ENCODE measurements at places on chromosomes 3 and 15.
A peak's percentile ranks its signal among the peaks of the same experiment; 100 is the strongest.

DNA sequence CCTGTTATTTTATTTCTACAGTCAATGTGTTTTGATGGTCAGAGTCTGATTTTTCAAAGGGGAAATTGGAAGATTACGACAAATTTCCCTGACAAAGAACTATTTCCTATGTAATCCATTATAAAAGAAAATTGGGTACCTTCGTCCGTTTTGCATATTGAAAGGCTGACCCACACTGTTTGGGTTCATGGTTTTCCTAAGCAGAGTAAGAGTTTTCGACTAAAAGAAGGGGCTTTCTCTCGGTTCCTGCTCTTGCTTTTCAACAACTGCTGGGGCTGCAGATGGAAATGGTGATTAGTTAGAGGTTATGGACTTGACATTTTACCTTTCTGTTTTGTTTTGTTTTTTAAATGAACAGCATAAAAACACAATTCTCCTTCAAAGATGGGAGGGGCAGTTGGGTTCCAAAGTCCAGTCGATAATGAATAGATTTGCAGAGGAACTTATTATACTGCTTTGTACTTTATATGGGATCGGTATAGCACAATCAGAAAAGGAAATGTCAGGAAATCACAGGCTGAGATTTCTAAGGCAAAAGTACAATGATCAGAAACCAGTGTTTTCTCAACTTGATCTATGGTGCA is 978 bp downstream of the KCNMB2 start:
- no peak for DNase-seq

DNA sequence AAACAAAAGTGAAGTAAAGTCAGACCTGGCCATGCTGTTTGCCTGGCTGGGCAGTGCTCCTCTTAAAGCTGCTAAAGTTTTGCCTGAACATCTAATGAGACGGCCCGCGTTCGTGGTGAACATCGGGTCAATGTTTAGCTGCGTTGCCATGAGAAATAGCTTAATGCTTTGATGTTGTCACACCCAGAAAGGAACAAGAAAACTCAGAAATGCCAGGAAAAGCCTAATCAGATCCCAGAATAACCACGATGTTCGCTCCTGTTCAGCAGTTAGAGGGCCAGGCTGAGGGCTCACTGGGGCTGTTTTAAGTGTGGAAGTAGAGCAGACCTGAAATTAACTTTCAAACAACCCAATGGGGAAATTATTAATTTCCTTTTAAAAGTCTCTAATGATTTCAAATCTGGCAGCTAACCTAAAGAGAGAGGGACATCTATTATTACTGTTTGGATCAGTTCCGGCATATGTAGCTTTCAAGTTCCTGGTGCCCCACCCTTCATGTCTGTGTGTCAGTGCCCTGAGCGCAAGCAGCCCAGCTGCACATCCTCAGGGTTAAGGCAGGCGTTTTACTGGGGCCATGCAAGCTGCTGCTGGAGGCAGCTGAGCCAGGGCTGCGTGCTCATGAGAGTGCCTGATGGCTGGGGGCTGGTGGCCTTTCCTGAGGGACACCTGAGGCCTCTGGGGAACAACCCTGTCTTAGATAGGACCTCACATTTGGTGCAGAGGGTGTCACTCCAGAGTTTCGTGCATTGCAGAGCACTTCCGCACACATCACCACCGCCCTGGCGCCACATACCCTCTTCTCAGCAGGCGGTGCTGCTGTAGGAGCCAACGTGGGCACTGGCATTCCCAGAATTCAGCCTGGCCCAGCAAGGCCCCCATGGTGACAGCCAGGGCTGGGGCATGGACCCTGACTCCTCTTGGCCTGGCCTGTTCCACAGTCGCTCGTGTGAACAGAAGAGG is 76.6 kb downstream of the LRRK1 start:
- DNase-seq: no peak

- DNase-seq: no peak
These were observed 110.9 kb downstream of the IGF1R start for GRCh38 chr15:98759277-98759676.

GRCh38 chr3:70849911-70850699 is 537.7 kb upstream of the MDFIC2 start:
- no peak for DNase-seq

GRCh38 chr3:153714588-153715290 is 406.5 kb upstream of the ARHGEF26 start:
- DNase-seq: no peak

- DNase-seq: no peak
These were observed 503.5 kb downstream of the FGF12 start for GRCh38 chr3:192223815-192224214.

- no peak for DNase-seq
These were observed 783.3 kb upstream of the ARRDC4 start for GRCh38 chr15:97177151-97177577.

DNA sequence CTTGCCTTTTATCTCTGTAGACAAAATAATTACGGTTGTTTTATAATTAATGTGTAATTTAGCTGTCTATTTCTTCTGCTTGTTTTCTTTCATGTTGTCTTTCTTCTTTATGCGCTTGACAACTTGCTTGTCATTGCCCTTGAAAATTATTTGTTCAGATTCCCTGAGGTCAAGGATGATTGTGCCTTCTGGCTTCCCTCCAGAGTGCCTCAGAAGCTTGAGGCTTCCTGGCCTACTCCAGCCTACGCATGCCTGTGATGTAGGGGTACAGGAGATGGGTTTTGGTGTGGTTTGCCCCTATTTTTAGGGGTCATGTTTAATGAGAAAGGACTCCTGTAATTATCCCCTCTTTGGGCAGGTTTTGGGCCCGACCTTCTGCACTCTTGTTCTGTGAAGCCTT is 231.5 kb downstream of the SV2B start:
- DNase-seq: no peak

DNA sequence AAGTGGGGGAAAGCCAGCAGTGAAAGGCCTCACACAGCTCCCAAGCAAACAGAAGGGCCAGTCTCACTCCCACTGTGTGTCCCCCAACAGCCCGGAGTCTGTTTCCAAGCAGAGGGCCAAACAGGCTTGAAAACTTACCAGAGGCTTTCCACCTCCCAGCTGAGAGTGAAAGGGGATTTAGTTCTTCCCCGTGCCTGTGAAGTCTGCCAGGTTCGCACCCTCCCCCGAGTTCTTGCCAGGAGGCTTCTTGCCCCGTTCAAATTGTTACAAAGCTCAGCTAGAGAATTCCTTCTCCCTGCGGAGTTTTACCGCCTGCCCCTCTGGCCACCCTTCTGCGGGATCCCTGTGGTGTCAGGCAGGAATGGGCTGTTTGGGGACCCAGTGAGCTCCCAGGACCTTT is 68.0 kb upstream of the WNT7A start:
- no peak for DNase-seq

GRCh38 chr15:55742498-55742926 is 440 bp downstream of the PRTG start:
- no peak for DNase-seq

DNA sequence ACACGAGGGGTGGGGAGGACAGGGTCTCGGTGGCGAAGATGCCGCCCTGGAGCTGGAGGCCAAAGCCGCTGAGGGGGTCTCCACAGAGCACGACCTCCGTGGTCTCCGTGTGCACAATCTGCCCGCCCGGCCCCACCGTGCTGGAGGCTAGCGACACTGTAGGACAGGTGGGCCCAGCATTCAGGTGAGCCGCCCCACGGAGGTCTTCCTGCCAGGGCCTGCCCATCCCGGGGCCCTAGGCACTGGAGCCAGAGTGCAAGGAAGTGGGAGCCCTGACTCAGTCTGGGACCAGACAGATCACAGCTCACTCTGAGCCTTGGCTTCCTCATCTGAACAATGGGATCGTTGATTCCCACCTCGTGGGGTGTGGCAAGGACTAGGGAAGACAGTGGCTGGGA is 25.8 kb downstream of the GRIP2 start:
- DNase-seq: no peak

GRCh38 chr15:99752556-99752955 is 19.3 kb upstream of the LYSMD4 start:
- DNase-seq: no peak

GRCh38 chr15:68614286-68615035 is 35.7 kb downstream of the CORO2B start:
- DNase-seq: peak; percentile 96

- no peak for DNase-seq
These were observed 94.0 kb downstream of the GTPBP8 start for GRCh38 chr3:113084777-113085176.

GRCh38 chr3:167773584-167773983 is 38.1 kb downstream of the SERPINI1 start:
- no peak for DNase-seq

DNA sequence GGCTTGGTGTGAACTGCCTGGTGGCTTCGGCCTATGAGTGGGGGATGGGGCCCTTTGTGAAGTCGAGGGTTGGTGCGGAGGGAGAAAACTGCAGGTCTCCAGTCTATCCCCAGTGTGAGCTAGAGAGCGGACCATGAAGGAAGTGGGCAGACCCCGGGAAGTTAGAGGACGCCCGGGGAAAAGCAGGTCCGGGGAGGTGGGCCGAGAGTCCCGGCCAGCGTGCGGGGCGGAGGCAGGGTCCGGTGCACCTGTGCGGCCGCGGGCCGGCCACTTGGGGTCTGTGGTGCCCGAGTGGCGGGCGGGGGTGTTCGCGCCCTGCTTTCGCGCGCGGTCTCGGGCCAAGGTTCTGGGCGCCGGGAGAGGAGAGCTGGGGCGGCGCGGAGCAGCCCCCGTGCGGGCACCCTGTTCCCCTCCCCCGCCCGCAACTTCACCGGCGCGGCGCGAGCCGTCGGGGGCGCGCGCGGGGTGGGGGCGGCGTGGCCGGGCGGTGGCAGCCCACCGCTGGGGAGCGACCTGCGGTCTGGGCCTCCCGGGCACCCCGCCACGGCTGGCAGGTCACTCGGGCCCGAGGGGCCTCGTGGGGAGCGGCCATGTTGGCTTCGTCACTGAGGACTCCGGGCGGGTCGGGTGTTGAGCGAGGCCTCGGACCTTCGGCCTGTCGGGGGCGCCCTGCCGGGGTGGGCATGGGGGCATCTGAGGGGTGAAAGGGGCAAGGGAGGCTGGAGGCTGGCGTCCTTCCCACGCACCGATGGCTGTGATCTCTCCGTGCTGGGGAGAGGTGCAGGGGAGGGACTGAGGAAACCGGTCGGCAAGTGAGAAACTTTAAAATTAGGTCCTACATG is 4.8 kb downstream of the UBE2E1 start:
- peak; percentile 56 for DNase-seq

DNA sequence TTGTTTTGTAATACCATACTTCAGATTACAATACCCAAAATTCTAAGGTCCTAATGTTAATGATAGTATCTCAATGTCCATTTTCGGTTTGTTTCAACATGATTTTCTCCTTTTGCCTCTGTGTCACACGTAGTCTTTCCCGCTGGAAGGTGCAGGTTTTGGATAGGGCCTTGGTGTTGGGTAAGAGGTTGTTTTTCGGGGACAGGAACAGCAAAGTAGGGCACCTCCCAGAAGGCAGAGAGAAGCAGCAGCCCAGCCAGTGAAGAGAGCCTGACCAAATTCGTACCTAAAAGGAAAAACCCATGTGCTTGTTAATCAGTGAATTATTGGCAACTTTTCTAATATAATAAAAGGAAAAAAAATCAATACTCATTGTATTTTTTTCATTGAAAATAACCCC is 14.1 kb downstream of the CLDN1 start:
- no peak for DNase-seq

GRCh38 chr15:91252756-91253155 is 152.7 kb downstream of the SV2B start:
- DNase-seq: no peak

- no peak for DNase-seq
These were observed 220.9 kb upstream of the TRIM42 start for GRCh38 chr3:140456974-140457373.

DNA sequence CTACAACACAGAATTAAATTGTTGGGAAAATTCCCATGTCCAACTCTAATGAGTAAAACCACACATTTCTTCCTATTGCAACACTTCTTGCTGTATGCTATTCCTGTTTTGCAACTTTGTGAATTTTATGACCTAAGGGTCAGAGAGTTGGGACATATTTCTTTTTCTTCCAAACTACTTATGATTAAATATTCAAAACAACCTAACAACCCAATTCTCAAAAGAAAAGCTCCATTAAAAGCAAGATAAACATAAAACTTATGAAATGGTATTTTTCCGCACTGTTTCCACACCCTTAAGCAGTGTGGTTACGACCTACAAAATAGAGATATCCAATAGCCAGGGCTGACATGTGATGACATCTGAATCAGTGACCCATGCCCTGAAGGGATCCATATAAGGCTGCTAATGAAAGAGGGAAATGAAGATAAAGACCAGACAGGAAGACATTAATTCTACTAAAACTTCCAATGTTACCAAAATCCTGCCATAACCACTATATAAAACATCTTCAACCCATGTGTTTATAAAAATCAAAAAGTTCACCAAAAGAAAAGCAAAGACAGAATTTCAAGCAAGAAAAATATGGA is 45.6 kb downstream of the DMXL2 start:
- DNase-seq: no peak

DNA sequence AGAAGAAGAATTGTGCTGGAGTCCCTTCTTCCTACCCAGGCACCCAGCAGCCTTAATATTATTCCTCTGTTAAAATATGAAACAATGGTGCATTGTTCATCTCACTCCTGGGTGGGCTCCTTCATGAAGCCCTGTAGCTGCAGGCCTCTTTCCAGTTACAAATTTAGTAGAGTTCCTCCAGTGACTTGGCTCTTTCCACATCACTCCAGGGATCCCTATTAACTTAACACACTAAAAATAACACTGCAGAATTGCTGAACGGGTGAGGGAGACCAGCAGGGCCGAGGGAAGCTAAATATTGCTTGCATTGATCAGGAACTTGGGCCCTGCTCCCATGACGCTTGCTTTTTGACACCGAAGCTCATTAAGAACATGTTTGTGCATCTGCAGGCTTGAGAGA is 142.3 kb downstream of the PDCD6IP start:
- DNase-seq: no peak

DNA sequence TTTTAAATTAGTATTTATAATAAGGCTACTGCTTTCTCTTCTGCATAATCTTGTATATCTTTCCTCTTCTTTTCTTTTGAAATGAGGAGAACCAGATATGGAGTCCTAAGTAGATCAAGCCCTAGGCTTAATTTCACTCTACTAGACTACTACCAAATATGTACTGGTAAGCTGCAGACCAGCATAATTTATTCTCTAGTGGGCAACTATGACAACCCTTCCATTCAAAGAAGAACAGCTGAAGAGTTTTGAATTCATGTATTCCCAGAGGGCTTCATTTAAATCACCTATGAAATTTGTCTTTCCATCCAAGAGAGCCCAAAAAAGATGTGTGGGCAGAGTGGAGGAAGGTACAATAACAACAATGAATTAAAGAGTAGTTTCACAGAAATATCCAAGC is 10.0 kb downstream of the RAD18 start:
- DNase-seq: no peak

DNA sequence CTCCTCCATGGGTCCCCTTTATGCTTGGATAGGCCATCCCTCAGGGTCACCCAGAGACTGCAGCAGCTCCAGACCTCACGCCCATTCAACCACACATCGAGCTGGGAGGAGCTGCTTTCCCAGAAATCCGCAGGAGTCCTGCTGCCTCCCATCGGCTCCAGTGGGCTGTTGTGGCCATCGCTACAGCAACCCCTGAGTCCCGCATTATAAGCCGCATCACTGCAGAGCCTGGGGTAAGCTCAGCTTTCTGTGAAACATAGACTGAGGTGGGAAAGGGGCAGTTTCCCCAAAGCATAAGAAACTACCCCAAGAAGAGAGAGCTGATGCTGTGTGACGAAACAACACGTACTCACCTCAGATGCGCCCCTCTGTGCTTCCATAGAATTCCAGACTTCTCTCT is 35.7 kb downstream of the MRPL46 start:
- no peak for DNase-seq
